ENCODE measurements at places on chromosomes 7 and 10. TPM values are rescaled to one million over a fixed set of nuclear protein-coding genes. Genes with fewer than 3 reads are reported as not detected.

Gene INMT
- not detected for total RNA-seq

Gene PYROXD2
- 10.9 TPM for total RNA-seq

Gene SAMD9
- 23.8 TPM for total RNA-seq

Gene TLX1
- total RNA-seq = not detected

Gene GNAT3
- not detected for total RNA-seq

Gene LIPM
- not detected for total RNA-seq

Gene GRM3
- not detected for total RNA-seq

Gene THSD7A
- not detected for total RNA-seq

Gene ADAM8
- total RNA-seq = 67.3 TPM

Gene C10orf90
- total RNA-seq = not detected

Gene LBX1
- not detected for total RNA-seq

Gene KCND2
- total RNA-seq = not detected

Gene GLRX3
- 23.7 TPM for total RNA-seq

Gene SOSTDC1
- total RNA-seq = not detected

Gene FKBP6
- not detected for total RNA-seq

Gene NEBL
- not detected for total RNA-seq

Gene PHKG1
- total RNA-seq = 8.9 TPM

Gene TMEM213
- total RNA-seq = not detected

Gene NUTM2D
- 2.7 TPM for total RNA-seq

Gene HDAC9
- 0.89 TPM for total RNA-seq

Gene SP4
- total RNA-seq = 40.2 TPM
